ENCODE measurements at places on chromosomes 11 and 22.

DNA sequence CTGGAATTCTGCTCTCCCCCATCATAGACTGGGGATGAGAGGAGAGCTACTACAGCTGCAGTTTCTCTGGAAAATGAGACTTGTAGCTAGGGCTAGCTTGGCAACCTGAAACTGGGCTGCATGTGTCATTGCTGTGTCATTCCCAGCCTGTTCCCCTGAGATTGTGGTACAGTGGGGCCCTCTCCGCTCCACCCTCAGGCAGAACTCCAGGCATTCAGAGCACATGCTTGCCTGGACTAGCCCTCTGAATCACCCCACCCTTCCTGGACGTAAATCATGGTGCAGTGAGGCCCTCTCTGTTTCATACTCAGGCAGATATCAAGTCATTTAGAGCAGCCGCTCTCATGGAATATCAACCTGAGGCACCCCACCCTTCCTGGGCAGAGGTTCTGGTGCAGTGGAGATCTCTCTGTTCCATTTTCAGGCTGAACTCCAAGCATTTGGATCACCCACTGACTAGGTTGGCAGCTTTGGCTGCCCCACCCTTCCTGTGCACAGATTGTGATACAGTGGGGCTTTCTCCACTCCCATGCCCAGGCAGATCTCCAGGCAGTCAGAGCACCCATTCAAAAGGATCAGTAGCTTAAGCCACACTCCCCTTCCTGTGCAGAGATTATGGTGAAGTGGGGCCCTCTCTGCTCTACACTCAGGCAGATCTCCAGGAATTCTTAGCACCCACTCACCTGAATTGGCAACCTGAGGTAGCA is 274.4 kb downstream of the C11orf87 start:
- no peaks in the 10 kb centered on the region for H3K4me1 ChIP-seq
- no peaks in the 10 kb centered on the region for H3K36me3 ChIP-seq
- peak; percentile 33 for DNase-seq
- H3K4me3 ChIP-seq: no peak overlapping the region
- H3K27ac ChIP-seq: no peak overlapping the region
- H3K27me3 ChIP-seq: no peaks in the 10 kb centered on the region

DNA sequence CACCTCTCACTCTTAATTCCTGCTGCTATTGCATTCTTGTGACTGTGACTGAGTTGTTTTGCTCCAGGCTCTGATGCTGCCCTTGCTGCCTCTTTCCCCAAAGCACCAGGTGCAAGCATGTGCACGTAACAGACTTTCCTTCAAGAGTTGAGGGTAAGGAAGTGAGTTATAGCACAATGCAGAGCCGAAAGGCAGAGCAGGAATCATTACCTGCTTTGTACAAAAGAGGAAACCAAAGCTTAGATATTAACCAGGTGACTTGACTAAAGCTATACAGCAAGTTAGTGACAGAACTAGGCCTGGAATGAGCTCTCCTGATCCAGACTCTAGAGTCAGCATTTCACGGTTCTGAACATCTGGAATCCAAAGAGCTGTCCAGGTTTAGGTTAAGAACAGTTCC is 33.6 kb downstream of the NEU3 start:
- H3K4me3 ChIP-seq: no peak overlapping the region
- no peak for DNase-seq
- H3K27ac ChIP-seq: peak overlapping the region; percentile 12
- no peaks in the 10 kb centered on the region for H3K27me3 ChIP-seq
- peaks cover 13% of the 10 kb centered on the region for H3K4me1 ChIP-seq

GRCh38 chr11:47155879-47156278 is 20.8 kb downstream of the ARFGAP2 start:
- no peak for DNase-seq
- no peak overlapping the region for H3K27ac ChIP-seq
- no peaks in the 10 kb centered on the region for H3K27me3 ChIP-seq
- H3K4me1 ChIP-seq: peaks cover 18% of the 10 kb centered on the region

DNA sequence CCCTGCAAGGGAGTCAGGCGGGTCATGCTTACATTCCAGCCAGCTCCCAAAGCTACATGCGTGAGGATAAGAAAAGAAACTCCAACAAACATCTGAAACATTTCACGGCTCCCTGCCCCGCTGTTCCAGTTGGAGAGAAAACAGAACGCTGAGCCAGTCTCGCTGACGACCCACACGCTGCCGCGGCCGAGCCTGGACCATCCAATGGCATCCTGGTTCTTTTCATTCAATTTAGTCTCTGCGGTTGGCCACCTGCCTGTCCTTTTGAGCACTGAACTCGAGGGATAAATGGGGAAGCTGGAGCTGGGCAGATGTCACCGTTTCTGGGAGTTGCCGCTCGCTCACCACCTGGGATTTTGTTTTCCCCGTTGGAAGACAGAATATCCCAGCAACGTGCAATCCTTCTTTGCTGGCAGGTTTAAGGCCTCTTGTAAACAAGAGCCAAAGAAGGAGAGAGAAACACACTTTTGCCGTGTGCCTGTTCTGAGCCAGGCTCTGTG is 45.3 kb upstream of the SHISAL1 start:
- H3K4me3 ChIP-seq: no peak overlapping the region
- H3K36me3 ChIP-seq: no peaks in the 10 kb centered on the region
- peak; percentile 59 for DNase-seq
- peaks cover 47% of the 10 kb centered on the region for H3K27me3 ChIP-seq

- no peak overlapping the region for H3K27ac ChIP-seq
- H3K27me3 ChIP-seq: no peaks in the 10 kb centered on the region
- H3K4me3 ChIP-seq: no peak overlapping the region
- H3K4me1 ChIP-seq: peaks cover 4% of the 10 kb centered on the region
- H3K36me3 ChIP-seq: no peaks in the 10 kb centered on the region
These were observed 22.4 kb downstream of the KIRREL3 start for GRCh38 chr11:126978165-126978564.

- H3K4me3 ChIP-seq: no peak overlapping the region
- no peaks in the 10 kb centered on the region for H3K27me3 ChIP-seq
- peaks cover 10% of the 10 kb centered on the region for H3K4me1 ChIP-seq
- no peak overlapping the region for H3K27ac ChIP-seq
- DNase-seq: no peak
These were observed 169.6 kb downstream of the MAML2 start for GRCh38 chr11:96173422-96173821.

DNA sequence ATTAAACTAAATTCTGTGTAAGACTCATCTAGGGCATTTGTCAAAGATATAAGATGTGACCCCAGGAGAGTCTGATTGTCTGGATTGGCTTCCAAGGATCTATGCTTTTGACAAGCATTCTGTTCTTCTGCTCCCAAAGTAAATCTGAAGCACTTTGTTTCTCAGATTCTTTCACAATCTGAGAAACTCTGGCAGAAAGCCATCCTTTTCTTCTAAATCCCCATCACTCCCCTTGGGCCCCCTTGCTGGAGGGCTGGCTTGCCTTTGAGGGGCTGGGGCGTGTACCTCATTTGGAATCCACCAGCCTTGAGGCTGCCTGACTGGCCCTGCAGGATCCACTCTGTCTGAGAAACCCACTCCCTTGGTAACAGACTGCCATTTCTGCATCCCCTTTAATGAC is 173.5 kb upstream of the CTSC start:
- no peak overlapping the region for H3K4me3 ChIP-seq
- H3K4me1 ChIP-seq: peaks cover 13% of the 10 kb centered on the region
- H3K27me3 ChIP-seq: no peaks in the 10 kb centered on the region
- no peak for DNase-seq

DNA sequence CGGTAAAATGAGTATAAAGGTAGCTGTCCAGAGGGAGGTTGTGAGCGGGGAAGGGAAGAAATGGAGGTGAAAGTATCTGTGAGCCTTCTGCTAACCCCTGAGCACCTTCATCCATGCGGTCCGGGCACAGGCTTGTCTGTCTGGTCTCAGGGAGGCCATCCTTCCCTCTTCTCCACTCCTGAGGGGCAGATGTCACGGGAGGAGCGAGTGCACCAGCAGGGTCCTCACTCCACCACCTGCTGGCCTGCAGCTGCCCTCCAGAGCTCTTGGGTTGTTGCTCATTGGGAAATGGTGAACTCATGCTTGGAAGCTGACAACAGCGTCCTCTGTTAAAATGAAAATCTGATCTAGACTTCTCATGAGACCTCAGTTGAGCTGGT is 33.8 kb upstream of the WNT11 start:
- no peak overlapping the region for H3K27ac ChIP-seq
- DNase-seq: no peak
- H3K4me3 ChIP-seq: no peak overlapping the region
- H3K4me1 ChIP-seq: peaks cover 8% of the 10 kb centered on the region

DNA sequence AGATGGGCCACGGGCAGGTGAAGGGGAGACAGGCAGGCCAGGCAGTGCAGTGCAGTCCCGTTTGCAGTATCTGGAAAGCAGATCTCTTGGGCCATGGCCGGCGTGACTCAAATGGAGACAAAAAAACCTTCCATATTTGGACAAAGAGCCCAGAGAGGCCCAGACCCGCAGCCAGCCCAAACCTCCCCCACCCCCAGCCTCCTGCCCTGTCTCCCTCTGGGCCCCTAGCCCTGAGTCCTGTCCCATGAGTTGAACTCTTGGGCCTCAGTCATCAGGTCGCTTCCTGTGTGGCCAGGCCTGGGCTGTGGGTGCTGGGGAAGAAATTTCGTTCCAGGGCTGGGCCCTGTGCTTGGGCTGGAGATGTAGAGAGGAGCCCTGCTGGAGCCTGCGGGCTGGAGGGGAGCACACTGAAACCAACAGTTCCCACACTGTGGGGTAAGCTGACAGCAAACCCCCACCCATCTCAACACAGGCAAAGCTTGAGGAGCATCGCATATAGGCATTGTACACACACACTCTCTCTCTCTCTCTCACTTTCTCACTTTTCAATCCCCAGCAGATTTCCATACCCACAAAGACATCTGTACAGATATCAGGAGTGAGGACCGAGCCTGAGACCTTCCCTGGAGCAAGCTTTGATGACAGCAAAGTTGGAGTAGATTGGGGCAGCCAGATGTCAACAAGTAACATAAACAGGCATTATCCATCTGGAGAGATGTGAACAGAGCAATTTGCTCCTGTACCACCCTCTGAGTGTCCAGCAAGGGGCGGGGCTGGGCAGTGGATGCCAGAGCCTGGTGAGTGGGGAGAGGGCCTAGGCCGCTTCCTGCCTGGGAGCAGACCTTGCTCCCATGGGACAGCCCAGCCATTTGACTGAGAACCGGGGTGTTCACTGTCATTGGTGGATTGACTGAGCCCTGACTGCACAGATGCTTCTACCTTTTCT is 17.2 kb downstream of the ARHGEF17 start:
- no peaks in the 10 kb centered on the region for H3K27me3 ChIP-seq
- peak overlapping the region; percentile 17 for H3K4me3 ChIP-seq
- peaks cover 31% of the 10 kb centered on the region for H3K36me3 ChIP-seq
- H3K4me1 ChIP-seq: peaks cover 76% of the 10 kb centered on the region
- peak; percentile 83 for DNase-seq
- peak overlapping the region; percentile 41 for H3K27ac ChIP-seq
